HCT116 (cell line): ENCODE measurements at places on chromosomes 2 and 18. TPM values are rescaled to one million over a fixed set of nuclear protein-coding genes. Genes with fewer than 3 reads are reported as not detected.

The MOGAT1 gene
- 0.22 TPM for total RNA-seq

The CHST9 gene
- total RNA-seq: not detected

The TMEFF2 gene
- total RNA-seq: not detected

- DNase-seq: no peak
- H3K36me3 ChIP-seq: no peaks in the 10 kb centered on the region
- H3K4me1 ChIP-seq: no peaks in the 10 kb centered on the region
- no peak overlapping the region for H3K27ac ChIP-seq
- H3K27me3 ChIP-seq: no peaks in the 10 kb centered on the region
Observed at GRCh38 chr2:180411661-180412060, 404.6 kb upstream of the CWC22 start.

GRCh38 chr18:65287652-65288051 is 463.2 kb upstream of the CDH7 start:
- no peak for DNase-seq
- H3K27ac ChIP-seq: no peak overlapping the region
- H3K36me3 ChIP-seq: no peaks in the 10 kb centered on the region
- H3K4me3 ChIP-seq: no peak overlapping the region

- H3K4me1 ChIP-seq: peaks cover 12% of the 10 kb centered on the region
- H3K27me3 ChIP-seq: no peaks in the 10 kb centered on the region
- DNase-seq: no peak
- no peak overlapping the region for H3K4me3 ChIP-seq
- no peaks in the 10 kb centered on the region for H3K36me3 ChIP-seq
- no peak overlapping the region for H3K27ac ChIP-seq
Observed at GRCh38 chr2:113081488-113082210, 13.9 kb downstream of the IL1F10 start.
